Foreskin keratinocyte (primary cell): ENCODE measurements at places on chromosomes 5 and 9. TPM values are rescaled to one million over a fixed set of nuclear protein-coding genes. Genes with fewer than 3 reads are reported as not detected.

DNA sequence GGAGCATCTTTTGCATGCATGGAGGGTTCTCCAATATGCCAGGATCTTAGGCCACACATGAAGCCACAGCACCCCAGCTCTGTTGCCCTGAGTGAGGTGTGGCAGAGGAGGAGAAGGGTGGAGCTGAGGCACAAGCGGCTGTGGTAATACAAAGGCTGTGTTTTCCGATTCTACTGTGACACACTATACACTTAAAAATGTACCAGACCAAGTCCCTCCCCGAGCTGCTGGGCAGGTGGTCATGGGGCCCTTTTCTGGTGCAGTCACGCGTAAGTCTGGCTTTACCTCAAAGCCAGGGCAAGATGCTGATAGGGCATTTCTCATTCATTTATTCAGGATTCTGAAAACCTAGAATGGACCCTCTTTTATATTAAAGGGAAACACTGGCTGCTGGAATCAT is 3.7 kb downstream of the ADGRV1 start:
- DNase-seq: no peak

DNA sequence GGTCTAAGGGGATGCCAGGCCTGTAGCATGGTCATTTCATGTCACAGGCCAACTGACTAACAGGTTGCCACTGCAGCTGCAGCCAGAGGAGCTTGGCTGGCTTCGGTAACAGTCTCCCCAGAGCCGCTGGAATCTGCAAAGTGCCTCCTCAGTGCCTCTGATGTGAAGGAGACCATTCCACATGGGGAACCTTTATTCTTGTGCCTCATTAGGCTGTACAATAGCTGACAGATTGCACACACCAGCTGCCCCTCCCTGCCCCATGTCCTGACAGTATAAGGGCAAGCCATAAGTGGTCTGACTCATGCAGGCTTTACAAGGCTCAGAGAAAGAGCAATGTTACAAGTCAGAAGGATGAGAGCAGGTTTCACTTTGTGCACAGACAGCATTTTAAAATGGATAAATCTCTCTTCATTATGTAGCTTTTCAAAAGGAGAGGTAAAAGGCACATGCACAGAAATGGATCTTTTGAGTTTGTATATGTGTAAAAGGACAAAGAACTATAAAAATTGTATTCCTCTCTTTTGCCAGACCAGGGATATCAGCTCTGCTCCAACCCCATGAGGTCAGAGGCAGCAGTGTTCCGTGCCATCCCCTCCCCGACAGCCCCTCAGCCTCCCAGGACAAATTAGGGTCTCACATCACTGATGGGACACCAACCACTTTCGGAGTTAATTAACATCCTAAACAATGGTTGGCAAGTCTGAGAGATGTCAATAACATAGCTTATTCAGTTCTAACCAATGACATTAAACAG is 467.8 kb downstream of the TMEM232 start:
- DNase-seq: peak; percentile 24

- DNase-seq: no peak
Measured at GRCh38 chr5:100791391-100791790, 111.7 kb downstream of the ST8SIA4 start.

DNA sequence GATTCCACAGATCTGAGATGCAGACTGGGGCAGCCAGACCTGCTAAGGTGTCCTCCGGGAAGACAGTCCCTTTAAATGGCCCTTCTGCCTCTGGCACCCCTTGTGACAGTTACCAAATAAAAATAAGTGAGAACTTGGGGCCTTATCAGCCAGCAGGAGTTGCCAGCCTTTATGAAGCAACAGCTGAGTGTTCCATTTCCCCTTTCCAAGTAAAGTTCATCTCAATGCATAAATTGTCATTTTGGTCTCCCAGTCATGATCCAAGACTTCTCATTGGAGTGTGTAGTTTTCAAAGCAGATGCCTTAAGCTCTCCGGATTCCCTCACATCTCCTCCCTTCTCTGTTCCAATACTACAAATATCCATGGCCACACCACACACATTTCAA is 4.1 kb downstream of the PTCH1 start:
- DNase-seq: no peak

DNA sequence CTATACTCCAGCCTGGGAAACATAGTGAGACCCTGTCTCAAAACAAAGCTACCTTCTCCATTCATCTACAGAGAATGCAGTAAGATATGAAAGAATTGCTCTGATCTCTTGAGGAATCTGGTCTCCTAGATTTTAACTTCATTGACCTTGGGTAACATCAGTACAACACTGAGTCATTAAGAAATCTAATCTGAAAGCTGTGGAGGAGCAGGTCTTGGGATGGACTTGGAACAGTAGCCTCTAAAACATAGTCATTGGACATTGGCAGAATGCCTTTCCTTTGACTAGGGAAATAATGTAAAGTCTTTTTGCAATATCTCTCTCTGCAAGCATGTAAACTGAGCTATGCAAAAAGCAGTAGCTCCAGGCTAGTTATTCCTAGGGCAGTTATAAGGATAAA is 58.1 kb downstream of the KCNN2 start:
- DNase-seq: peak; percentile 11

GRCh38 chr5:10746711-10747110 is 14.3 kb downstream of the DAP start:
- no peak for DNase-seq

- DNase-seq: no peak
Measured at GRCh38 chr5:138807182-138807581, 54.0 kb downstream of the CTNNA1 start.

DNA sequence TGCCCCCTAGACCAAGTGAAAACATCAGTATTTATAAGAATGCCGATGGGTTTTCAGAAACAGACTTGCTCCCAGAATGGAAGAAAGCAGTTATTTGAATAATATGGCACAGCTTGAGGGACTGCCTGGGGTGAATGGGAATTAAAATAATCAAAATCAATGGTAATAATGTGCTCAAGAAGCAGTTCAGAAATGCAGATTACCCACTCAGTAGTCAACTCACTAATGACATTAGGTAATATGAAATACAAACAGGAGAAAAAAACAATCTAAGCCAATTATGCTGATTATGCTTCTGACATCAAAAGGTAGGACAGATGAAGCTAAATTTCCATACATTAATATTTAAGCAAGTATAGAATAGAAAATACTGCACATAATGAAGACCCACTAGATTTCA is 179.3 kb downstream of the ENC1 start:
- no peak for DNase-seq

- DNase-seq: no peak
Measured at GRCh38 chr9:8270235-8270634, 470.7 kb upstream of the DMAC1 start.

DNA sequence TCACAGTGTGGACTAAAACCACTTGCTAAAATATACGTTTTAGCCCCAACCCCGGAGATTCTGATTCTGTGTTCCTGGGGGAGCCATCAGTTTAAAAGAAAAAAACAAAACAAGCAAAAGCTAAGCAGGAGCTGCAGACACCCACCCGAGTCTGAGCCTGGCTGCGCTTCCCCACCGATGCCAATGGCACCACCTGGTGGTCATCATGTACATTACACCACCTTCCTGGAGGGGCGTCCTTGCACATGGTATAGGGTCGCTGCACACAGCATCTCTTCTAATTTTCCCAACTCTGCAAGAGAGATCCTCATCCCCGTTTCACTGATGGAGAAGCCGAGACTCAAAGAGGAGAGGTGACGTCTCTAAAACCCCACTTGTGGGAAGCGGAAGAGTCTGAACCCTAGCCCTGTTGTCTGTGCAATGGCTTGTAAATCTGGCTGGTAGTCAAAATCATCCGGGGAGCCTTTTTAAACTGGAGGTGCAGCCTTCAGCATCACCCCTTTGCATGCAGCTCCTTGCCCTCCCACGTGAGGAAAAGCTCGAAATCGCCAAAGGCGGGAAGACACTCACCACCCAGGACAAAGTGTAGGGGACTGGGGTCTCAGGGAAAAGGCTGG is 23.1 kb upstream of the CNOT6 start:
- no peak for DNase-seq

- no peak for DNase-seq
Measured at GRCh38 chr5:65047948-65048690, 279.4 kb downstream of the CWC27 start.

GRCh38 chr9:121612511-121612998 is 38.9 kb upstream of the DAB2IP start:
- DNase-seq: peak; percentile 55

- no peak for DNase-seq
Measured at GRCh38 chr5:57989378-57989777, 470.5 kb downstream of the PLK2 start.

DNA sequence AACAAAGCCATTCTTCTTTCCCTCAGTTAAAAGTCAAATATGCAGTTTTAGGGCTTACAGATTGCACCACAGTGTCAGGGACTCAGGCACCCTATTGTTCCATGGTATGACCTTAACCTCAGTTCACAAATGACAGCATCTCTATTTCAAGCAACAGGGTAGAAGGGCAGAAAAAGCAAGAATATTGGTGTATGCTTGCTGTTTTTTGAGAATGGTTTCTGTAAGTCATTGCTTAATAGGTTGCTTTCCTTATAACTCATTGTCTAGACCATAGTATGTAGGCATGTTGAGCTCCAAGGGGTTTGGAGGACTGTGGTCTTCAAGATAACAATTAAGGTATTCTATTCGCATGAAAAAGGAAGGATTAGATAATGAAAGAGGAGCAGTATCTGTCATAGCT is 183.5 kb upstream of the EDIL3 start:
- DNase-seq: no peak

DNA sequence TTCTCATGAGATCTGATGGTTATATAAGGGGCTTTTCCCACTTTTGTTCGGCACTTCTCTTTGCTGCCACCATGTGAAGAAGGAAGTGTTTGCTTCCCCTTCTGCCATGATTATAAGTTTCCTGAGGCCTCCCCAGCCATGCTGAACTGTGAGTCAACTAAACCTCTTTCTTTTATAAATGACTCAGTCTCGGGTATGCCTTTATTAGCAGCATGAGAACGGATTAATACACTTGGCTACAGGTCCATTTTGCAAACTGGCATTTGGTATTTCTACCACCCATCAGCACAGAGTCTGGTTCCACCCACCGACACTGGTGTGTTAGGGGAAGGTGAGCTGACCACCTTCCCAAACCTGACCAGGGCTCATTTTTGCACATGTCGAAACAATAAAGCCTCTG is 47.9 kb upstream of the RARS1 start:
- no peak for DNase-seq

DNA sequence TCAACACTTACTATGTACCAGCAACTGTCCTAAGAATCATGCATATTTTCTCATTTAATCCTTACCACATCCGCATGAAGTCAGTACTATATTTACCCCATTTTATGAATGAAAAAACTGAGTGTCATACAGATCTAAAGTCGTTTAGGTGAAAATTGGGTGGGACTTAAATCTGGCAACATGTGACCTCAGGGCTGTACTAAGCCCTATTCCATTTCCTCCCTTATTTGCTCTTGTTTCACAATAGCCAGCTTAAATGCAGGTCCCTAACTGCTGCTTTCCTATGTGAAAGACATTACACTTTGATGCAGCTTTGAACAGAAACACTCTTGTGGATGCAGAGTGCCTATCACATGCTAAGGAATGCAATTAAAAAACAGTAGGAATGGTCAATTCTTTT is 2.5 kb upstream of the RAB14 start:
- no peak for DNase-seq

DNA sequence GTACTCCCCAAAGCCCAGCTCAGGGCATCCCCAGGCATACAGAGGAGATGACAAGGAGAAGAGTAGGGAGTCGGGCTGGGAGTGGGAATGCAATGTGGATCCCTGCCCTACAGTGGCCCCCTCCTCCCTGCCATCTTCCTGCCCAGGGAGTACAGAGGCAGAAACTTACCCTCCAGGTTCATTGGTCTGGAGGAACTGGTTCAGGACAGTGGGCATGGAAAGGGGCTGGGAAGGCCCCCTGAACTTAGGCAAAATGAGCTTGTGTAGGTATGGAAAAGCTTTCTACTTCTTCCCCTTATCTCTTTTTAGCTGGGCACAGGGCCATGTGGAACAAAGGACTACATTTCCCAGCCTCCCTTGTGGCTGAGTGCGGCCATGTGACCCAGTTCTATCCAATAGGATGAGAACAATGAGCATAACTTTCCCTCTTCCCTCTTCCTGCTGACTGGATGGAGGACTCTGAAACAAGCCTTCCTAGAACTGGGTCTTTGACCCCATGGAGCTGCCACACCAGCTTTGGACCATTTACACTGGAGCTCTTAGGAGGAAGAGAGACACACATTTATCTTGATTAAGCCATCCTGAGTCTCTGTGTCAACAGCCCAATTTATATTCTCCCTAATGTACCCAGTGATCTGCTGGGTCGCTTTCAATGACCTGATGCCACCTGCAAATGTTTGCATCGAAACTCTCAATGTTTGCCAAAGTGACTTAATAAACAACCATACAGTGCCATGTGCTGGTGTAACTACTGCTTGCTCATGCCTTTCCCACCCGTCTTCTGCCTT is 25.0 kb upstream of the HMCN2 start:
- DNase-seq: no peak

GRCh38 chr5:145484158-145484557 is 351.0 kb downstream of the PRELID2 start:
- DNase-seq: peak; percentile 49

- peak; percentile 44 for DNase-seq
Measured at GRCh38 chr5:53549792-53550191, 10.6 kb upstream of the NDUFS4 start.

GRCh38 chr5:9927106-9927505 is 297.0 kb upstream of the TAS2R1 start:
- peak; percentile 60 for DNase-seq

- no peak for DNase-seq
Measured at GRCh38 chr5:42894057-42894456, 82.4 kb upstream of the SELENOP start.

- DNase-seq: peak; percentile 33
Measured at GRCh38 chr5:30401479-30402058, 791.9 kb upstream of the CDH6 start.

GRCh38 chr5:173315495-173316338 is 12.5 kb downstream of the STC2 start:
- DNase-seq: peak; percentile 63

- no peak for DNase-seq
Measured at GRCh38 chr5:55347786-55348185, 40.0 kb downstream of the MTREX start.

- DNase-seq: no peak
Measured at GRCh38 chr5:115463983-115464382, 80.6 kb downstream of the FEM1C start.

The NME5 gene
- polyA plus RNA-seq: 0.10 and 0.16 TPM in 2 replicates

The ADAMTS2 gene
- not detected in 2 replicates for polyA plus RNA-seq

The KLF9 gene
- polyA plus RNA-seq: 2.0 TPM in 2 replicates

The ACOT12 gene
- polyA plus RNA-seq: not detected in 2 replicates

The PCDHB15 gene
- 0.02 TPM in 1 of 2 replicates, not detected in the other for polyA plus RNA-seq

The NPR3 gene
- not detected in 2 replicates for polyA plus RNA-seq

The DDX4 gene
- not detected in 2 replicates for polyA plus RNA-seq

The IFNA21 gene
- not detected in 2 replicates for polyA plus RNA-seq

The SPATA9 gene
- polyA plus RNA-seq: not detected in 2 replicates

The OR13C4 gene
- polyA plus RNA-seq: not detected in 2 replicates

The GPR150 gene
- polyA plus RNA-seq: 0.14 and 0.17 TPM in 2 replicates

The PCA3 gene
- polyA plus RNA-seq: not detected in 2 replicates

The SMC2 gene
- polyA plus RNA-seq: 8.6 and 11.5 TPM in 2 replicates
